ENCODE measurements at places on chromosomes 2 and 18.

DNA sequence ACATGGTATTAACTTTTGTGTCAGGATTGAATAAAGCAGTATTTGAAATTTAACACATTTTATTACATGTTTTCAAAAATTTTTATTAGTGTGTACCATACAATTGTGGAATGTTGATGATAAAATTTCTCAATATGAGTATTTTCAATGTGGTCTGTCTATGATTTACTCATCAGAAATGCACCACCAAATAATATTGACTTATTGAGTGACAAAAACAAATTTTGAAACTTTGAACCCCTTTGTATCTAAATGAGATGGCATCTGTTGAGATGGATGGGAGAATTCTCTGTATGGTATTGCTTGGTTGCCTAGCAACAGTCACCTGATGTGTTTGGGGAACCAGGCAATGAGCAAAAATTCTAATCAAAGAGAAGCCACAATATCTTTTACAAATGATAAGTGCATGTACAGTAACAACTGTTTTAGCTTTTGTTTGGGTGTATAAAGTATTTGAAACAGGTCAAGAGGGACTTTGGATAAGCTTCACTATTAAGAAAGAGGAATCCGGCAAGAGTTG, 400.1 kb downstream of the CCDC85A start:
- no peak for DNase-seq

DNA sequence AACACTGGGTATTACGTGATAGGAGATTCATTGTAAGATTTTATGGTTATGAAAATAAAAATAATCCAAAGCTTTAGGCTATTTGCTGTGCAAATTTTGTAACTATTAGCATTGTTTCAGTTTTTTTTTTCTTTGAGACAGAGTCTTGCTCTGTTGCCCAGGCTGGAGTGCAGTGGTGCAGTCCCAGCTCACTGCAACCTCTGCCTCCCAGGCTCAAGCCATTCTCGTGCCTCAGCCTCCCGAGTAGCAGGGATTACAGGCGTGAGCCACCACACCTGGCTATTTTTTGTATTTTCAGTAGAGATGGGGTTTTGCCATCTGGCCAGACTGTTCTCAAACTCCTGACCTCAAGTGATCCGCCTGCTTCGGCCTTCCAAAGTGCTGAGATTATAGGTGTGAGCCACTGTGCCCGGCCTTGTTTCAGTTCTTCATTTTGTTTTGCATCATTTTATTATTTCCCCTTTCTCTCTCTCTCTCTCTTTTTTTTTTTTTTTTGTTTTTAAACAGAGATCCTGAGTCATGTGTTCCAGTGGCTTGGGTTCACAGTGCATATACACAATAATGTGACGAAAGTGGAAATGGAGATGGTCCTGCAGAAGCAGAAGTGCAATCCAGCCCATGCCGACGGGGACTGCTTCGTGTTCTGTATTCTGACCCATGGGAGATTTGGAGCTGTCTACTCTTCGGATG, 25.8 kb downstream of the CASP10 start:
- DNase-seq, result no peak

- DNase-seq, result peak; percentile 15
Observed at GRCh38 chr18:57141208-57142129, 5.4 kb upstream of the BOD1L2 start.

DNA sequence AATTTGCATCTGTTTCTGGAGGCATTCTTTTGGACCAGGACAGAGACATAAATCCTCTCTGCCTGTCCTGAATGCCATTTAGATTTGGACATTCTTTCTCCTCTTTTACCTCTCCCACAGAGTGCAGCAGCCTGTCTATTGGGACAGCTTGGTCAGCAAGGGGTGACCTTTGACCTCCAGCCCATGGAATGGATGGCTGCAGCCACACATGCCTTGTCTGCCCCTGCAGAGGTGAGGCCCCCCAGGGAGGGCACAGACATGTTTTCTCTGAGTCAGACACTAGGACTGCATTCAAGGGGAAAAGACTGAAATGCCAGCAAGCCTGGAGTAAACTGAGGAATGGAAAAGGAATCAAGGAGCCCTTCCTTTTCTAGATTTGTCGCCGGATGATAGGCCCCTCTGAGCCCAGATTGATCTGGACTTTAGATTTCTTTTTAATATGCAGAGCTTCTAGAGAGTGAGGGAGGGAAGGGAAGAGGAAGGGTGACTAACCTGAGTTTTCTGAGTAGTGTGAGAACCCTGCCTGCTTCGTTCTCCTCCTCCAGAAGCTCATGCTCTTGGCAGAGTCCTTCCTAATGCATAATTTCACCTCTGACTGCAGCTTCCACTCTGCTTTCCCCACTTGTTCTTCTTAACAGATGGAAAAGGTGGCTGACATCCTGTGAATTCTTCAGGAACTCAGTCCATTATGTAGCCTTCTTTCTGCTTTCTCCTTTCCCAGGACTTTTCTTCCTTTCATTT, 16.1 kb upstream of the TTLL4 start:
- DNase-seq, result no peak

DNA sequence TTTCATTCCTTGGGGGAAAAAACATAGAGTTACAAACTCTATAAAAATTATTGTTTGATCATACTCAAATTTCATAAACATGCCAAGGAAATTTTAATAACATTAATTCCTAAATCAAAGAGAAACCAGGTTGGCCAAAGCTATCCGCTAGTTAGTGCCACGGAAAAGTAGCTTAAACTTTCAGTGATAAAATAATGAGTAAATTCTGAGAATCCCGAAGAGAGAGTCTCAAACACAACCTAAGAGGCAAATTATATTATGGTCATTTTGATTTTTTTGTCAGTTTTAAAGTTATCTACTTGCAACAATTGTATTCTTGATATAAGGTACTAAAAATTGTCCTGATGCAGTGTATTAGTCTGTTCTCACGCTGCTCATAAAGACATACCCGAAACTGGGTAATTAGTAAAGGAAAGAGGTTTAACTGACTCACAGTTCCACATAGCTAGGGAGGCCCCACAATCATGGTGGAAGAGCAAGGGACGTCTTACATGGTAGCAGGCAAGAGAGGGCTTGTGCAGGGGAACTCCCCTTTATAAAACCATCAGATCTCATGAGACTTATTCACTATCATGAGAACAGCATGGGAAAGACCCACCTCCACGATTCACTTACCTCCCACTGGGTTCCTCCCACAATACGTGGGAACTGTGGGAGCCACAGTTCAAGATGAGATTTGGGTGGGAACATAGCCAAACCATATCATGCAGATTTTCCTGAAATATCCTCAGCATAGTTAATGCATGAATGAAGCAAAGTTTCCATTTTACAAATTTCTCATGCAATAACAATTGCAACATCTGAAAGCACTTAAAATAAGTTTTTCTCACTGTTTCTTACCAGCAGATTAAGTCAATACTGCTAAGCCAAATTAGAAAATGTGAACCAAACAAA, 205.9 kb upstream of the STK17B start:
- no peak for DNase-seq

DNA sequence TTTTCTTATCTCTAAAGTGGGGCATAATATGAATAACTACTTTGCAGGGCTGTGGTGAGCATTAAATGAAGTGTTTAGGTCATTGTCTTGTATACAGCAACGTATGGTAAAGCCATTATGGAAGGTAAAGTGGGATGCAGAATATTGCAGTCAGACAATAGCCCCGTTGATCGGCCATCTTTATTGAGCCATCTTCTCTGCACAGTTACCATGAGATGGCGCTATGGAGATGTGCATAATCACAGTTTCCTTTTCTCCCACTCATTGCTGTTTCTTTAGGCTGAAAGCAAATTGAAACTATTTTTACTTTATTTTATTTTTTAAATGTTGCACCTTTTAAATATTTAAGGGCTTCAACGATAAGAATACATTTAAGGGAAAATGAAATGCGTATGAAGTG, 108.9 kb downstream of the THSD7B start:
- peak; percentile 3 for DNase-seq

GRCh38 chr2:75090770-75091515, 108.4 kb downstream of the TACR1 start:
- DNase-seq, result no peak

DNA sequence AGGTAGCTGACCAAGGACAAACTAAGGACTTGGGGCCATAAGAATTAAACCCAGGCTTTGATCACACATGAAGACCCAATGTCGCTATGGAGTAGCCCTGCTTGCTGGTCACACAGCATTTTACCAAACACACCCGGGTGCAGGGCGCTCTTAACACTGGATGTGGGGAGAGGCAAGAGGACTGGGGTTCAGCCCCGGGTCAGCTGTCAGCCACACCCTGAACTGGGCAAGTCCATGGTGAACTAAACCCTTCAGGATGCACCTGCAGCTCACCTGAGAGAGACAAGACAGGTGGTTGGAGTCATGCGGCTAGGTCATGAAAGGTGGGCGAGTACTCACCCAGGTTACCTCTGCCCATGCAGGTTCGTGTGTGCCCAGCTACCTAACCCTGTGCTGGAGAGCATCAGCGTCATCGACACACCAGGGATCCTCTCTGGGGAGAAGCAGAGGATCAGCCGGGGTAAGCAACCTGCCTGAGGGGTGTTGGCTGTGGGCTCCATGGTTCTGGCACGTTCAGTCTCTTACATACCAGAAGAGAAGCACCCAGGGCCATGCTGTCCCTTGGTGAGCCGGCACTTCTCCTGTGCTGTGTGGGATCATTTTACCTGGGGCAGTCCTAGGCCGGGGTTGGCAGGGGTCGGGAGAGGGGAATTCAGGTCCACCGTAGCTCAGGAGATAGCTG, 15.2 kb downstream of the EHD3 start:
- DNase-seq, result no peak

DNA sequence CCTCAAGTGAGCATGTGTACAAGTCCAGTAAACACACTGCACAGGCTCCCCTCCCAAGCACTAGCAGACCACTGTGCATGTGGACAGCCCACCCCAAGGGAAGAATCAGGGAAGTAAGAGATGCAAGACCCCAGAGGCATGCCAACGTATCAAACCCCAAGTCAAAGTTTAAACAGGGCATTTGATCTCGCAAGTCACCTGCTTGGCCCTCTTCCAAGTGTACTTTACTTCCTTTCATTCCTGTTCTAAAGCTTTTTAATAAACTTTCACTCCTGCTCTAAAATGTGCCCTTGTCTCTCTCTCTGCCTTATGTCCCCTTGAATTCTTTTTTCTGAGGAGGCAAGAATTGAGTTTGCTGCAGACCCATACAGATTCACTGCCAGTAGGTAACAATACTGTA, 201.2 kb upstream of the PARD3B start:
- DNase-seq, result no peak

DNA sequence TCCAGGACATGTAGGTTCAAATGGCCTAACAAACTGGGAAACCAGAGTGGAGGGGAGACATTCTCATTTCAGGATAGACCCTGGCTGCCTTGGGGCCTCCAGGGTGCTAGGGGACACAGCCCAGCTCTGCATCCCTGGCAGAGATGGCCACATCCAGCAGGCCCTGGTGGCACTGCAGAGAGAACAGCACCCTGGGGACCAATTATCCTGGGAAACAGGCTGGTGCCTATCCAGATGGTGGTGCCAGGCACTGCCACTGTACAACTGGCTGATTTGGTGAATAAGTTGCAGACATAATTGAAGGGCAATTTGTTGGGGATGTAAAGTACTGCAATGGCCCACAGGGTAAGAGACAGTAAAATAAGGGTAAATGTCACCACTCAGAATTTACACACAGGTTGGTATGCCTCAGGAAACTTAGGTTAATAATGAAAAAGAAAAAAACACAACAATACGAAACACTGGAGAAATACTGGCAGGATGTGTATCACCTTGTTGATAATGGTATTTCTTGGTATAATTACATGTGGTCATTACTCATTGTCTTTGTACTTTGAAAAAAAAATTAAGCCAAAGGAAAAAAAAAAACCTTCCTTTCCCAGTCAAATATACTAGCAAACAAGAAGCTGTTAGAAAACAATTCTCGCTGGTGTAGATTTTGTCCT, 12.8 kb upstream of the SFTPB start:
- DNase-seq, result peak; percentile 30

DNA sequence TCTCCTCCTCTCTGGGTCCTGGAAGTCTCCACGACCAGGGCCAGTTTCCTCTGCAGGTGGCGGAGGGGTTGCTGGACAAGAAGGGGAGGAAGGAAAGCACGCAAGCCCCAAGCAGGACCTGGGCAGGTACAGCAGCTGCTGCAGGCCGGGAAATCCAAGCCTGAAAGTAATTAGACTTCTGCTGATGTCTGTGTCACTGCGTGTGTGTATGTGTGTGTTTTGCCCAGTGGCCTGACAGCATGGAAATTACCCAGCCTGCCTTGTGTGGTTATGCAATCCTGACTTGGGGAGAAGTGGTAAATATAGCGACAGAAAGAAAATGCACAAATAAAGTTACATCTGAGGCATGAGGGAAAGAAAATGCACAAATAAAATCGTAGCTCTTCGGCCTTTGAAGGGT, 121.8 kb upstream of the ZBTB14 start:
- DNase-seq, result no peak

GRCh38 chr2:128145651-128146050, 54.7 kb downstream of the UGGT1 start:
- no peak for DNase-seq

DNA sequence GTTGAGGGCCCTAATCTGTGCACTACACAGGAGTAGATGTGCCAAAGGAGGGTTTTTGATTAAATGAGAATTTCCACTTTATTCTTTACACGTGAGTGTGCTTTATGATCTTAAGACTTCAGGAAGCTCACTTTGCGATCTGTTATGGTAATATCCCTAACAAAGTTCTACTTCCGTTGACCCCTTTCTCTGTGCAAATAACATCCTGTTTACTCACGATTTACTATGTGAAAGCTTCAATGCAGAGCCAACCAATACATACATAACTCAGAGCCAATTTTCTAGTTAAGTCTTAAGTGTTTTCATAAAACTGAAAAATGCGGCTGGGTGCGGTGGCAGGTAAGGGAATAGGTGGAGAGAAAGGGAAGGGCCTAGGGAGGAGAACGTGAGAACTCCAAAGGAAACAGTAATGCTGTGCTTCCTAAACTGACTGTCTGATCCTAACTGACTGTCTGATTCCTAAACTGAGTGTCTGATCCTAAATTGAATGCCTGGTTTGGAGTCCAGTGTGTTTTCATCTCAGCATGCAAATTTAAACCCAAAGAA, 87.6 kb downstream of the PLCL1 start:
- DNase-seq, result no peak

- no peak for DNase-seq
Observed at GRCh38 chr2:9538000-9538507, 17.6 kb downstream of the ADAM17 start.

- no peak for DNase-seq
Observed at GRCh38 chr2:18268400-18268799, 292.1 kb downstream of the RDH14 start.

DNA sequence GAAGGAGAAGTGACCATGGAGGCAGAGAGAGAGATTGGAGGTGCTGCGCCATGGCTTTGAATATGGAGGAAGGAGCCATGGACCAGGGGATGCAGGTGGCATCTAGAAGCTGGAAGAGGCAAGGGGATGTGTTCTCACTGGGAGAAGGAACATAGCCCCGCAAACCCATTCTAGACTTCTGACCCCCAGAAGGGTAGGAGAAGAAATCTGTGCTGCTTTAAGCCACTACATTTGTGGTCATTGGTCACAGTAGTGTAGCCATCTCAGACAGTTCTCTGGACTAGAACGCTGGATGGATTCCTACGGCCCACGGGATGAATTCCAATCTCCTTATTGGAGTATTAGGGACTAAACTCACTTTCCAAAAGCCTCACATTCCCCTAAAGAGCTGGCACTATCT, 67.8 kb downstream of the PTGR3 start:
- no peak for DNase-seq

Measured in NCI-H1092 (cell line).